ENCODE measurements at places on chromosomes 12 and 14. TPM values are rescaled to one million over a fixed set of nuclear protein-coding genes. Genes with fewer than 3 reads are reported as not detected.

GRCh38 chr12:5364036-5364770, 67.7 kb upstream of the NTF3 start:
- DNase-seq, result no peak

The FAM181A gene
- not detected for total RNA-seq

The KRT79 gene
- total RNA-seq, result not detected

The RPS6KA5 gene
- total RNA-seq, result 6.0 TPM

DNA sequence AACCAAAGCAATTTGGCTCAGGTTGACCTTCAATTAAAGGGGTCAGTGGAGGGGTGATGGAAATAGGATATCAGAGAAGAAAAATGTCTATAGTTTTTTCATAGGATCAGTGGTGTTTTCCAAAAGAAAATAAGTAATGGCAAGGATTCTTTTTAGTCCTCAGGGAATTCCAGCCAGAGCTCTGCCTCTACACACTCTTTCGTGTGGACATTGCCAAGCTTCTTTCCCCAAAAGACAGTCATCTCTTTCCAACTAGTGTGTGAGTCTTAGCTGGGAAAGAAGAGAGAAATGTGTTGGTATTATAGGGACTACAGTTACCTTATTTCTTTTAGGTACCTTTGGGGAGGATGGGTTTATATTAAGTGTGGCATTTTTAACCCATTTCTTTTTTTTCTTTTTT, 46.5 kb downstream of the RBMS2 start:
- no peak for DNase-seq

- DNase-seq, result no peak
Observed at GRCh38 chr12:11446372-11446771, 51.0 kb upstream of the PRB2 start.

GRCh38 chr12:82708061-82708879, 21.6 kb downstream of the TMTC2 start:
- no peak for DNase-seq

- DNase-seq, result no peak
Observed at GRCh38 chr12:43097471-43097870, 454.5 kb downstream of the ADAMTS20 start.

DNA sequence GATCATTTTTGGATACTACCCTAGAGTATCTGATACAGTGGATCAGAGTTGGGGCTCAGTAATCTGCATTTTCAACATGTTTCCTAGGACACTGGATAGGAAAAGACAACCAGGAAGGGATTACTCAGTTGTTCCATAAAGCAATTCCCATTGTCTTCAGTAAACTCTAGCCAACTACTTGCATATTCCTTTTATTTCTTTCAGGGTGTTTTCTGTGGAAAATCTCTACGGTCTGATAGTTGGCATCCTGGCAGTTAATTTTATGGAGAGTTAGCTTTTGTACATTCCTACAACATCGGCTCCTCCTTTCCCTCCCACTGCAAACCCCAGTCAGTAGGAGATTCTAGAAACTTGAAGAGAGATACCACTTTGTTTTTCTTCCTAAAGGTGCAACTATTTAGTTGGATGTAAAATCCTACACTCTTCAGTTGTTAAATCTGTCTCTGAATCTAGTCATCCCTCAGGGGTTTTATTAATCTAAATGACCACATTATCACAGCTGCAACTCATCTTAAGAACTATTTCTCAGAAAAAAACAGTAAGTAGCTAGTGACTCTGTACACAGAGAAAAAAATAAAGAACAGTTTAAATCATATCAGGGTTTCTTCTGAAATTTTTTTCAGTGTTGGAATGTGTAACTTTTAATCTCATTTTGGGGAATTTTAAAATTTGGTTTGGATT, 103.9 kb downstream of the PDE3A start:
- DNase-seq, result no peak

The C3AR1 gene
- total RNA-seq, result not detected

DNA sequence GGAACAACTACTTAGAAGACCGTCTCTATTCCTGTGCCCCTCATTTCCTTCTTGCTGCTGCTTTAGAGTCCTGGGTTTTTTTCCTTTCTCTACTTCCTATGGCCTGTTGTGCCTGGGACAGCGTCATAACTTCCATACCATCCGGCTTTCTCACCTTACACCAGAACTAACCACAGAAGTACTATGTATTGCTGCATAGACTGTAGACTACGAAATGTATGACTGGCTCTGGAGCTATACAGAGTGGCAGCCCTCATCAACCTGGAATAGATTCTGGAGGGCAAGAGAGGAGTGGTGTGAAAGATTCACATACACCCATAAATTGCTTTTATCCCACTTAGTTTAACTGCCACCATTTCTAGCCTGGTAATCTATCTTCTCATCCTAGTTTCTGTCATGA, 16.9 kb upstream of the SRP54 start:
- no peak for DNase-seq

DNA sequence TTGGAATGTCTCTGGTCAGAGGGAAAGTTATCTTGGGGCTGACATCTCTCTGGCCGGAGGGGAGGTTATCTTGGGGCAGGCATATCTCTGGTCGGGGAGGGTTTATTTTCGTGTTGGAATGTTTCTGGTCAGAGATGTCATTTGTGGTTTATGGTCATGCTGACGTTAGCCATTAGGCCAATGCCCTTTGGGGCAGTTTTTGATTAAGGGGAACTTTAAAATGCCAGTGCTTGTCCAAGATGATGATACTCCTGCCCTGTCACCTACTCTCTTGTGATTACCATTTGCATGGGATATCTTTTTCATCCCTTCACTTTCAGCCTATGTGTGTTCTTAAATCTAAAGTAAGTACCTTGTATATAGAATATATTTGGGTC, 29.0 kb upstream of the A2M start:
- DNase-seq, result no peak

The HOTAIR gene
- not detected for total RNA-seq

DNA sequence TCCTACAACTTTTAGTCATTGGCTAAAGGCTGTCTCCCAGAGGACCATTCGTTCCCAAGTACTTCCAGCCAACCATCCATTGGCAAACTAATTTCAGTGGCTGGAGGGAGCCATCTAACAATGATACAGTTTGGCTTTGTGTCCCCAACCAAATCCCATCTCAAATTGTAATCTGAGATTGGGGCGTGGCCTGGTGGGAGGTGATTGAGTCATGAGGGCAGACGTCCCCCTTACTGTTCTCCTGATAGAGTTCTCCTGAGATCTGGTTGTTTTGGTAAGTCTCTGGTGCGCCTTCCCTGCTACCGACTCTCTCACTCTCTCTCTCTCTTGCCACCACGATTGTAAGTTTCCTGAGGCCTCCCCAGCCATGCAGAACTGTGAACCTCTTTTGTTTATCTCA, 99.7 kb upstream of the FUT8 start:
- DNase-seq, result no peak

DNA sequence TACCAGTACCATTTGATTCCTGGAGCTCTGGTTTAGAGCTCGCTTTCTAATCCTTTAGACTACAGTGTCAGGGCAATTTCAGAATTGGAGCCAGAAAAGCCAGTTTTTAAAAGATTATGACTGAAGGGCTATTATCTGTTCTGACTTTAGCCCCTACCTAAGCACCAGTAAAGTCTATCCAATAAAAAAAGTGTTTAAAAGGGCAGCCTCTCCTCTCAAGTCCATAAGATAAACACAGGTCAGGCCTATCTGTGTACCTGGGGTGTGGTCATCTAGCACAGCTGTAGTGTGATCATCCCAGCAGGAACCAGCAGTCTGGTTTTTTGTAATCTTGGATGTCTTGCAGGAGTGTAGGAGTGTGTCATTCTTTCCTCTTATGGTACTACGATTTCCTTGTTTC, 6.6 kb downstream of the APPL2 start:
- DNase-seq, result no peak

GRCh38 chr14:88269806-88270420, 53.2 kb downstream of the KCNK10 start:
- no peak for DNase-seq

DNA sequence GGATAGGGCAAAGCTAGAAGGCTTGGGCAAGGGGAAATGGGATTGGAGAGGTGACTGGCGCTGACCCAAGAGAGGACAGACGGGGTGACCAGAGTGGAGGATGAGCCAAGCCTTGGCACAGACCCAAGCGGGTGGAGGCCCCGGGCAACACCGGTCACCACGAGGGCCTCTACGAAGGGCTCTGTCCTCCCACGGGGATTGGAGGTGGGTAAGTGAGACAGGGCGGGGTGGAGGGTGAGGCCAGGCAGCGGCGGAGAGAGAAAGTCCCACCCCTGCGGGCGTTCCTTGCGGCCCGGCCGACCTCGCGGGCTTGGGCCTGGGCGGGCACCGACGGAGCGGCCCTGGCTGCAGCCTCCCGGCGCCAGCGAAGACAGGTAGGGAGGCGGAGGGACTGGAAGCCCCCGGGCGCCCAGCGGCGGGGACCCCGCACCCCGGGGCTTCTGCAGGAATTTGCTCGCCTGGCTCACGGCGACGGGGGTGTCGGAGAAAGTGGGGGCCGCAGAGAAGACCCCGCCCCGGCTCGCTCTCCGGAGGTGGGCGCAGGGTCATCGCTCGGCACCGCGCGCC, at the start of gene PAPLN:
PAPLN (plus strand) TSS at position 288 of the 567 bp plus-strand sequence. CDS start 2,273 bp downstream, outside the sequence.
- no peak for DNase-seq

DNA sequence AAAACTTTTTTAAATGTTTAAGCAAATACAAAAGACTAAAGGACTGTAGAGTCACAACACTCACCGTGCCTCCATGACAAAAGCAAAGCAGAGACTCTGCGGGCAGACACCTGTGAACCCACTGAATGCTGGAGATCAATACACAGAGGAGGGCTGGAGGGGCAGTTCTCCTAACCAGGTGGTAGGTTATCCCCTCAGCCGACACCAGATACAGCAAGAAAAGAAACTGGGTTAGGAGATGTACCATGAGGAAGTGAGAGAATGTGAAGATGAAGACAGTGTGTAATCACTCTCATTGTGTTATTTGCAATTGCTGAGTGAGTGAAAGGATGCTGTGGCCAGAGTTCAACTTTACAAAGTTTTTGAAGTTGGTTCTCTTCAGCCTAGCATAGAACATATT, 480.3 kb downstream of the BCL11B start:
- no peak for DNase-seq

- DNase-seq, result no peak
Observed at GRCh38 chr12:47409310-47409987, 296.4 kb downstream of the RPAP3 start.

GRCh38 chr14:91350483-91350812, 67.2 kb downstream of the CCDC88C start:
- no peak for DNase-seq

GRCh38 chr12:53004178-53004577, 2.1 kb upstream of the EIF4B start:
- DNase-seq, result no peak

GRCh38 chr12:105453316-105453715, 122.8 kb downstream of the C12orf75 start:
- no peak for DNase-seq

The PDZRN4 gene
- 0.86 TPM for total RNA-seq

DNA sequence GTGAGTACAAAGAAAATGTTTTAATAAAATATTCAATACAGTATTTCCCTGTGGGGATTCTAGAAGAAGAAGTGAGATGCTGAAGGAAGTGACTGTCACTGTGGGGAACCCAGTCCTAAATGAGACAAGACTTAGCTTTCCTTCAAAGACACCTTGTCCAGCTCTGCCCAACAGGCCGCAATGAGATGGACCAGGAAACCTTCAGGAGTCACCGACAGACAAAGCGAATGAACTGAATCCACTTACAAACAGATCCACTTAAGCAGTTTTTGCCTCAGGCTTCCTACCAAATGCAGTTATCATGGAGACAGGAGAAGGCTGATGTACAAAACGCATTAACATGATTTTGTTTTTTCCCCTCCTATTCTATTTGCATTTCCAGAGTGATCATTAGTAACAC, 9.6 kb downstream of the KCNJ8 start:
- no peak for DNase-seq

DNA sequence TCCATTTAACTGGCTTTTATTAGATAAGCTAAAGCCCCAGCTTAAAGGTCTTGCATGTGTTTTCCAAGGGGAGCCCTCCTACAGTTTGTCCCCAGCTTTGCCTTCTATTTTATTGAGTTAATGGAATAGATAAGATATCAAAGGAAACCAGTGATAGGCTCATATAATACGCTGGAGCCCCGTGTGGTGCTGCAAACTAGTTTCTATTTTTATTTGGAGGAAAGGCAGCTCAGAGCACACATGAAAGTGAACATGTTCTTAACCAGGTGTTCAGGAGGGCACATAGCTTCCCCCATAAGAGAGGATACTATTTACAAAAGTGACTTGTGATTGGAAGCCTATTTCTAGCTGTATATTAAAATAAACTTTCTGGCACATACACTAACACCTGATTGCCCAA, 251.7 kb downstream of the PDZRN4 start:
- DNase-seq, result no peak

The AMN gene
- 18.3 TPM for total RNA-seq

The HCAR3 gene
- total RNA-seq, result 0.46 TPM

- peak; percentile 52 for DNase-seq
Observed at GRCh38 chr14:105885561-105886320, 359.4 kb downstream of the TMEM121 start.

- no peak for DNase-seq
Observed at GRCh38 chr12:76764856-76765255, 941 bp downstream of the ZDHHC17 start.

DNA sequence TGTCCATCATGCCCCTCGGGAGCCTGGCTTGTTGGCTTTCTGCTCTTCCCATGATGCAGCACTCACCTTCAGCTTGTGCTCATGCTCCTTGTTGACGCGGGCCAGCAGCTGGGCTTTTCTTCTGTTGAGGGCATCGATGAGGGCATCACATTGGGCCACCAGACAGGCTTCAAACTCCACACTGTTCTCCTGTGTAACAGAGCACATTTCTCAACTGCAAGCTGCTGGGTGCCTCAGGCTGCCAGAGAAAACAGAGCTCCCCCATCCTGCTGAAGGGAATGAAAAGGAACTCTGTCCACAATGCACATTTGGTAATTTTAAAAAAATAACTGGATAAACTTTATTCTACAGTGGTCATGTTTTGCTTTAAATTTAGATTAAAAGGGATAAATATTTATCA, 72.1 kb downstream of the TRIM9 start:
- DNase-seq, result no peak

DNA sequence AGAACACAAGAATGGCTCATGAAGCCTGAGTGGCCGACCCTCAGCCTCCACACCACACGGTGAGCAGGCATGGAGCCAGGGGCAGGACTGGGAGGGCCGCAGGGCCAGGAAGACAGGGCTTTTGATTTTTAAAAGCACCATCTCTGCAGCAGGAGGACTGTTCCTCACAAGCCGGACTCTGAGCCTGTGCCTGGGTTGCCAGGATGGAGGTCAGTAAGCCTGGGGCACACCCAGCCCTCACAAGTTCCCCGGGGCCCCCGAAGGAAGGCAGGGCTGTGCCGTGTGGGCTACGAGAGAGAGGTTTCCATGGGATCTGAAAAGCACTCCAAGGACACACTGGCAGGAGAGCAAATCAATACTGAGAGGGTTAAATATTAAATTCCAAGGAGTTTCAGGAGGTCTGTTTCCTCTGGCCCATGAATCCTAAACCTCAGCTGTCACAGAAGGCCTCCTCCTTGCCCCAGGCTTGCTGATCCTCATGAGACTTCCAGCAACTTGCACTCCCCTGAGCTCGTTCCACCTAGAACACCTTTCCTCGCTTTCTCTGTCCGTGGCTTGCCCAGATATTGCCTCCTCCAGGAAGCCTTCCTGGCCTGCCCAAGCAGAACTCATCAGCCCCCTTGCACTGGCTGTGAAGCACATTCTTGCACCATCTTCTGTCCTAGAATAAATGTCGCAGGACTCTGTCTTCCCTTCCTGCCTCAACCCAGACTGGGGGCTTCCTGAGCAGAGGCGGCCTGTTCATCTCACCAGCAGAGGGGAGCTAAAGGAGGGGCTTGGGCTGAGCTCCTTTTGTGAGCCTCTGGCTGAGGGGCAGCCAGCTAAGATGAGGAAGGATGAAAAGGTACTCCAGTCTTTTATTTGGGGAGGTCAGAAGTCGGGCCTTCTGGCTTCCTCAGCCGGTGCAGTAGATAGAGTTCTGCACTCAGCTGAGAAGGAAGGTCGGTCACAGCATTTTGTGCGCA, 64.6 kb downstream of the CCDC88C start:
- no peak for DNase-seq
